Left renal pelvis (tissue), 4 donors: ENCODE measurements at places on chromosomes 6 and 20.

- no peak for DNase-seq
Observed at GRCh38 chr6:105867277-105867676, 218.9 kb upstream of the PRDM1 start.

DNA sequence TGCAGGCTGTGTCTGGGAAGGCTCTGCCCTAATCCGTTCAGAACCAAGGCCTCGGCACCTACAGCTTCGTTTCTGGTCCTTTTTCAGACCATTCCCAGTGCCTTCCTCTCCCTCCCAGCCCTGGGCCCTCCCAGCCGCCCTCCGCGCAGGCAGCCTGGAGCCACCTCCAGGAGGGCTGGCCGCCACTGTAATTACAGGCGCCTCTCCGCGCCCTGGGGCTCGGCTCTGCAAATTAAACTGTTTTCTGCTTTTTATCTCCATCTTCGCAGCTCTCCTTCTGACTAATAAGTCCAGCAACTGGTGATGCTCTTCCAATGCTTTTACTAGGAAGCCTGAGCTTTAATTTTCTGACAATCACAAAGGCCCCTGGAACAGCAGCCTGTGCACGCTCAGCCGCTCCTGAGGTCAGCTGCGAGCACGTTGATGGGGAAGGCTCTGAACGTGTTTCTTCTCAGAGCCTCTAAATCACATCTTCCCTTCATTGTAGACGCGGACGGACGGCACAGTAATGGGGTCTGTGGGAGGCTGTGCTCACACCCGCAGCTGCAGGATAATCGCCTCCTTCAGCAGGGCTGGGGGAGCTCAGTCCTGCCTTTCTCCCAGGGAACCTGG, 194.6 kb downstream of the DLL1 start:
- no peak for DNase-seq

- no peak for DNase-seq
Observed at GRCh38 chr6:42226161-42226611, 8.5 kb upstream of the MRPS10 start.

DNA sequence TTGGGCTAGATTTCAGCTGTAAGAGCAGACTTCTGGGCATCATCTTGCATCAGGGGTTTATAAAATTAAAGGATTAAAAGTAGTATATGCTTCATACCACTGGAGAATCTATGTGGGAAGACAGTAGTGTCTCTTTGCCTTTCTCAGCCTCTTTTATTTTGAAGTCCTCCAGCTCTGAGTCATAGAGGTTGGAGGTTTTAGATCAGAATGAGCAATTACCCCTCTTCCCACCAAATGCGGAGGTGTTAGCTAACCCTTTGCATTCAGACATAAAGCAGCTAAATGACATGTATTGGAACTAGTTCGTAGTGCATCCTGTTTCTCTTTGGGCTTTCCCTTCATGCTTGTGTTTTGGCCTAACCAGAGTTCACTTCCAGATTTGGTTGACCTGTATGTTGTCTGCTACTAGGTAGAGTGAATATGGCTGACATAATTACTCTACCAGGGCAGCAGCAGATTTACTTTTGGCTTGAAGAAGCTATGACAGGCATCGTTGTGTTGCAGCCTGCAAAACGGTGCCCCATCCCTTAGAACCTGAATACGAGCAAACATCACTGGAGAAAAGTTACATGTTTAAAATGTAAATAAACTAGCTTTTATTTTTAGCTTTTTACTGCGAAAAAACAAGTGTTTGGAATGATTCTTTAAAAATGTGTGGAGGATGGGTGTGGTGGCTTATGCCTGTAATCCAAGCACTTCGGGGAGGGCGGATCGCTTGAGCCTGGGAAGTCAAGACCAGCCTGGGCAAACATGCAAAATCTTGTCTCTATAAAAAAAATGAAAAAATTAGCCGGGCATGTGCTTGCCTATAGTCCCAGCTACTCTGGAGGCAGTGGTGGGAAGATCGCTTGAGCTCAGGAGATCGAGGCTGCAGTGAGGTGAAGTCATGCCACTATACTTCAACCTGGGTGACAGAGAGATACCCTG, 82.2 kb downstream of the MYO6 start:
- no peak for DNase-seq

DNA sequence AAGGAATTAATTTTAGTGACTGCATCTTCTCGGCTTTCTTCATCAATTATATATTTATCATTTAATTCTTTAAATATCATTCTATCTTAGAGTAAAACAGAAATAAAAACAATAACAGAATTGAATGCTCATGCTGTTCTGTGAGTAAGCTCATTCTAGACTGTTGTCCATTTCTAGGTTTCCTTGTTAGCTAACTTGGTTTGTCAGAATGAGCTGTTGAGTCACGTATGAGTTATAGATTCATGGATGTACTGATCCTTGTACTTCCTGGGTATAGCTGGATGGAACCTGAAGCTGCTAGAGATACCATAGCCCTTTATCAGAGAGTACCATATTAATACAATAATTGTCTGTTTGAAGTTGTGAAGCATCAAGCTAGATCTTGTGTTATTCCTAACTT, 515.3 kb downstream of the TENT5A start:
- no peak for DNase-seq

GRCh38 chr20:42442716-42443115, 747.0 kb downstream of the PTPRT start:
- no peak for DNase-seq

DNA sequence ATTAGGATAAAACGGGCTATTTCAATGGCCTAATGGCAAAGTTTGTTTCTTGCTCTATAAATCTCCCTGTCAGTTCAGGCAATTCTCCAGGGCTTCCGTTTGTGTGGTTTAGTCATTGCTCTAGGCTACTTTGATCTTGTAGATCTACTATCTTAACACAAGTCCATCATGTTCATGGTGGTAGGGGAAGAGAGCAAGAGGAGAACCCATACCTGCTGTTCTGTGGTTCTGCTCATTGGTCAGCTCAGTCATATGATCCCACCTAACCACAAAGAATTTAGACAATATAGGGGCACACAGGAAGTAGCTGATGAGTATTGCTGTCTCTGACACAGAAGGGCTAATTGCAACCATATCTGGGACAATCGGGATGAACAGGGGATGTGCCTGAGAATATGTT, 4.9 kb upstream of the DEK start:
- DNase-seq: no peak

GRCh38 chr6:134605034-134605433, 287.1 kb upstream of the SGK1 start:
- DNase-seq: no peak

DNA sequence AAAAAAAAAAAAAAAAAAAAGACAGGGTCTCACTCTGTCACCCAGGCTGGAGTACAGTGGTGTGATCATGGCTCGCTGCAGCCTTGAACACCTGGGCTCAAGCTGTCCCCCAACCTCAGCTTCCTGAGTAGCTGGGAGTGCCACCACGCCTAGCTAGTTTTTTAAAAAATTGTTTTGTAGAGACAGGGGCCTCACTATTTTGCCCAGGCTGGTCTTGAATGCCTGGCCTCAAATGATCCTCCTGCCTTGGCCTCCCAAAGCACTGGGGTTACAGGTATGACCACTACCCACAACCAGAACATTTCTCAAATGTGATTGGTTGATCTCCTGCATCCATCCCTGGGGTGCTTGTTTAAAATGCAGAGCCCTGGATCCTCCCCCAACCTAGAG, 5.6 kb upstream of the RBCK1 start:
- no peak for DNase-seq

- DNase-seq: no peak
Observed at GRCh38 chr6:1591243-1591642, 18.5 kb upstream of the FOXC1 start.

DNA sequence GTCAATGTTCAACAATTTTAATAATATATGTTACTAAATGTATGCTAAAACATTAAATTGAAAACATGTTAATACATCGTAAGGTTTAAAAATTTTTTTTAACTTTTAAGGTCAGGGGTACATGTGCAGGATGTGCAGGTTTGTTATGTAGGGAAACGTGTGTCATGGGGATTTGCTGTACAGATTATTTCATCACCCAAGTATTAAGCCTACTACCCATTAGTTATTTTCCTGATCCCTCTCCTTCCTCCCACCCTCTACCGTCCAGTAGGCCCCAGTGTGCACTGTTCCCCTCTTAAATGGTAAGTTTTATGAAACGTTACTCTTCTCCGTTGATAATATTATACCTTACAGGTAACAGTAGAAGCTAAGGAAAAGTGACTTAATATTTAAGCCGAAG, 15.8 kb downstream of the PDE7B start:
- DNase-seq: no peak
